Stimulated activated CD4-positive, alpha-beta T cell treated with anti-CD3 and anti-CD28 coated beads, Interleukin-12 subunit alpha, Interleukin-12 subunit beta, amount 100 ng/mL, for 4 hours (primary cell): ENCODE measurements at places on chromosomes 4 and X.

DNA sequence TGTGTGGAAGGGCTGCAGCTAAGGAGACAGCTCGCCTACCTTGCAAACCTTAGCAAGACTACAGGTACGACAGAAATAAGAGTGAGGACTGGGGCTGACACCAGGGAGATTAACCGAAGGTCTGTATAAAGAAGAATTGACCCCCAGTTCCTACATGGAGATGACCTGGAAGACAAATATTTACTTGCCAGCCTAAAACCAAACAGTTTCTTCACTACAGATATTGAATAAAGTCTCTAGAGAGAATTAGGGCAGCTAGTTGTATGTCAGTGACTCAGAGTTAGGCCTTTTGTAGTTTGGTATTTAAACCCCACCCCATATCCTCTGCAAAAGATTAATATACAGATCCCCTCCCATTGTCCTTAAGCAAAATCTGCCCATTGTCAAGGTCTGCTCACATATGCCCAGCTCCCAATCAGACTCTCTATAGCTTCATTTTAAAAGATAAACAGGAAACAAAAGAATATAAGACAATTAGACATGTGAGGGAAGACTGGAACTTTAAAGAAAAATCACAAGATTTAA, 28.1 kb upstream of the FRMPD3 start:
- no peak for DNase-seq

DNA sequence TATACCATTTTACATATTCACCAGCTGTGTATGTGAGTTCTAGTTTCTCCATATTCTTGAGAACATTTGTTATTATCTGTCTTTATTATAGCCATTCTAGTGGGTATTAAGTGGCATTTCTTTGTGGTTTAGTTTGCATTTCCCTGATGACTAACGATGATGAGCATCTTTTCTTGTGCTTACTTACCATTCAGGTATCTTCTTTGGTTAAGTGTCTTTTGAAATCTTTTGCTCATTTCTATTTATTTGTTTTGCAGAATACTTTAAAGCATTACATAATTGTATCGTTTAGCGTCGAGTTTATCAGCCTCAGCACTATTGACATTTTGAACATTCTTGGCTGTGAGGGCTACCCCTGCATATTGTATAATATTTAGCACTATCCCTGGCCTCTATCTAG, 85.4 kb downstream of the FRMPD4 start:
- no peak for DNase-seq

DNA sequence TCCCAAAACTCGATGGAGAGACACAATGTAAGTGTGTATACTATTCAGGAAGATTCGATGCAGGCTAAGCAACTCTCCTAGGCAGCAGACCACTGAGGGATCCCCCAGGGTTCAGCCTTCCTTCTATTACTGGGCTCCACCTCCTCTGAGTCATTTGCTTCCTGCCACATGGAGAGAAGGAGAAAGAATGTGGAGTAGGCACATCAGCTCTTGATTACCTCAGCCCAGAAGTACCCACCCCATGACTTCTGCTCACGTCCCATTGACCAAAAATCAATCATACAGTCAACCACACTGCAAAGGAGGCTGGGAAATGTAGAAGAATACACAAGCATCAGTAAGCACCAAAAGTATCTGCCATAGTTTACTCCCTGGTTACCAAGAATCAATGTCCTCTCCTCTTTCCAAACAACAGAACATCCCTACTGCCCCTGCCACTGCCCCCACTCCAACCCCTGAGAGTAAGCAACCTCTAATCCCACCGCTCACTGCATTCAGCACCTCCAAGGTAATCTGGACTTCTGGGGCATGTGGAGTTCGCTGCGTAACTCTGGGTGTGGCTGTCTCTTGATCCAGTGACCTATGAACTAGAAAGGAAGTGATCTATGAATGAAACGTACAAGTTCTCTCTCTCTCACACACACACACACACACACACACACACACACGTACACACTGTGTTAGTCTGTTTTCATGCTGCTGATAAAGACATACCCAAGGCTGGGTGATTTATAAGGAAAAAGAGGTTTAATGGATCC, 91.2 kb upstream of the C1QTNF7 start:
- no peak for DNase-seq

GRCh38 chr4:158850800-158851644, 82.2 kb downstream of the FNIP2 start:
- DNase-seq = no peak

DNA sequence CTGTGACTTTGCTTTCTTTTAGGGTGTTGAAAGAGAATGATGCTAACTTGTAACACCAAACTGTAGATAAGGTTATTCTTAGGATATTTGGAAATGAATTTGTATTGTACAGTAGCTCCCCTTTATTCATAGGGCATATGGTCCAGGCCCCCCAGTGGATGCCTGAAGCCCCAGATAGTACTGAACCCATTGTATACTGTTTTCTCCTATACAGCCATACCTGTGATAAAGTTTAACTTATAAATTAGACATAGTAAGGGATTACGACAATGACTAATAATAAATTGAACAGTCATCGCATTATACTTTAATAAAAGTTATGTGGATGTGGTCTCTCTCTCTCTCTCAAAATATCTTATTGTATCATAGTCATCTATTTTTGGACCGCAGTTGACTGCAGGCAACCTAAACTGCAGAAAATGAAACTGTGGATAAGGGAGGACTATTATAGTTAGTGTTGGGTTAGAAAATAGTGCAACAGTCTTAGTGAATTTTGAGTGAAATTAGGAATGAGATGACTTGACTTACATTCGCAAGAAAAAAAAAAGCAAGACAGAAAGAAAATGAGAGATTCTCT, 105.1 kb downstream of the CLDN22 start:
- DNase-seq = no peak

- DNase-seq = no peak
These were observed 69.0 kb downstream of the BEND2 start for GRCh38 chrX:18151649-18152048.

DNA sequence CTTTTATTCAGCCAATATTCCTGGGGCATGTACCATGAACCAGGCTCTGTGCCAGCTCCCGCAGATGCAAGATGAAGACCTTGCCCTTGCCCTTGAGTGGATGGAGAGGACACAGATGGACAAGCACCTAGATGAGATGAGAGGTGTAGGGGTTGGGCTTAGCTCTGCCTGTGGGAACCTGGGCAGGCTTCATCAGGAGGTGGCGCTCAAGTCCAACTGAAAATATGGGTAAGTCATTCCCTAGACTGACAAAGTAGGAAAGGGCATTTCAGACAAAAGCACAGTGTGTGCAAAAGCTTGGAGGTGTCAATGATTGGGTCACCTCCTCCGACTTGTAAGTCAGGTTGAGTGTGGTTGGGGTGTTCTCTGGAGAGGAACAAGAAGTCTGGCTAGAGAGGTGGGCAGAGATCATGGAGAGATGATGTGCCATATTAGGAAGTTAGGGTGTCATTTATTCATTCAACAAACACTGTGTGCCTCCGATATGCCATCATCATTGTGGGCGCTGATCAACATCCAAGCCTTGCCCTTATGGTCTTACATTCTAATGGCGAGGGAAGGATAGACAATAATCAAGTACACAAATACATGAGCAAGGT, 64.6 kb downstream of the ANAPC4 start:
- no peak for DNase-seq

DNA sequence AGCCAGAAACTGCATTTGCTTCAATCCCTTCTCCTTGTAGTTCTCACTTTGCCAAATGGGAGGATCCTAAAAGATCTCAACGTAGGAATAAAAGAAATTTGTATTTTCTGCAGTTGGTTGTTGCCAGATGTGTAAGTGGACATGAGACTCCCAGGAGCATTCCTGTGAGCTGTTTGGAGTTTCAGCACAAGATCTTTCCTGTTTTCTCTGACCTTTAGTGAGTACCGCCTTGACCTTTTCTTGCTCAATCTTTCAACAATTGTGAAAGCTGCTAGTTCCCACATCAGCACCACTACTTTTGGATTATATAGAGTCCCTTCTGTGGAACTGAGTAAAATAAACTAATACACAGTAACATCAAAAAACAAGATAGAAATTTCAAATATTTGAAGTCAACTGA, 683.8 kb upstream of the PABPC4L start:
- DNase-seq = no peak

GRCh38 chr4:107619731-107620130, 100.3 kb downstream of the PAPSS1 start:
- DNase-seq = no peak

DNA sequence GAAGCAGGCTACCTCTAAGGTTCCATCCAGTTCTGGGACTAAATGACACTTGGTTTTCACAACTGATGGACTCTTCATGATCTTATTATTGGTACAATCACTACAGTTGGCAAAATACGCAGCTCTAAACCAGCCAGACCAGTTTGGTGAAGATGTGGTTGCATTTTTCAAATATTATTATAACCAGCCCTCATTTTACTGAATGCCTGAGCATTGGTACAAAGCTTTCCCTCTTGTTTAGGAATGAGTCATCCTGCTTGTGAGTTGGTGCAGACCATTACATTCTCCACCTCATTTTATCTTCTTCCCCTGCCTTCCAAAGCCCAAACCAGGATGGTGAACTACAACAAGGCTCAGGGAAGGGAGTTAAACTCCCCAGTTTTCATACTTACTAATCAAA, 223.1 kb downstream of the KDR start:
- DNase-seq = no peak

DNA sequence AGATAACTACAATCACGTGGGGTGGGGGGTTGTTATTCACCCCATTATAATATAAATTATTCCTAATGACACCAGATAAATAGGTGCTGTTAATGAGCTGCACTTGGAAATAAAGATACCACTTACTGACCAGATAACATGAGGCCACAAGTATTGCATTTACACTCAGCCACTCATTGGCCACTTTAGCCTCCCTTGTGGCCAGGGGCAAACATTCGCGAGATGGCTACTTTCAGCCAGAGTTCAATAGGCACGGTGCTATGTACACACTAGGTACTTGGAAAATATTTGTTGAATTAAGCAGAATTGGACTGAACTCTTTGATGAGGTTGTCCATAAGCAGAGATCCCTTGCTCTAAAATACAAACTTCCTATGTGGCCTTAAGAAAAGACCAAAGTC, 713.7 kb upstream of the TENM3 start:
- no peak for DNase-seq
